AG20443 (cell line): ENCODE measurements at places on chromosomes 6 and 20.

DNA sequence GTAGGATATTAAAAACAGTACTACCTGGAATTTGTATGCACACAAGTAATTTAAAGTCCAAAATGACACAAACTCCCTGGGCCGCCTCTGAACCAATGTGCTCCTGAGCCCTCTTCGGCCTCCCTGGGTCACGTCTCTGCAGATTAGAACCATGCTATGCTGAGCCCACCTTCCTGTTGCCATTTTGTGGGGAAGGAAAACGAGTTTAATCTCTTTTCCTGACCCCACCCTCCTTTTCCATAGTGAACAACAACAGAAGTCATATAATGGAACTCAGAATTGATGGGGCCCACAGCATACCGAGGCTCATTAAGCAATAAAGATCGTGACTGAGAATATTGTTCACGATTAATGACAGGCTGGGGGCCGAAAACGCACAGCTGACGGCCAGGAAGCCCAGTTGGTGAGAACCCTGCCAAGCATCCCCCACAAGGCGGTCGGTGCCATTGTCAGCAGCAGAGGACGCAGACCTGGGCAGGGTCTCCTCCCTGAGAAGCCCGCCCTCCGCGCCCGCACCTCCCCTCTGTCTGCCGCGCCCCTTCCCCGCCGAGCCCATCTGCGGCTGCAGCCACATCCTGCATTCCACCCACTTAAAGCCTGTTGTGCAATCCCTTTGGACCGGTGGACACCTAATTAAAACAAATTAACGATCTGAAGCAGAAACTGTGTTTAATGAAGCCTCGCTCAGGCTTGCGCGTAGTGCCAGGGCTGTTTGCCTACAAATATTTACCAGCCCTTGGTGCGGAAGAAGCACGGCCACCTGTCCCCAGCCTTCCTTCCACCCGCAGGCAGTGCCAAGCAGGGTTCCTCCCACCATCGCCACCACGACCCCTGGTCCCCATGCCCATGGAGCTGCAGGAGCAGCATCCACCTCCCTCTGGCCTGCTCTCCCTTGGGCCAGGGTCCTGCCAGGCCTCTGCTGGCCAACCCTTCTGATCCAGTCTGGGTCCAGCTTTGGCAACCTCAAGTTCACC, 68.1 kb downstream of the DLL1 start:
- no peak for DNase-seq

DNA sequence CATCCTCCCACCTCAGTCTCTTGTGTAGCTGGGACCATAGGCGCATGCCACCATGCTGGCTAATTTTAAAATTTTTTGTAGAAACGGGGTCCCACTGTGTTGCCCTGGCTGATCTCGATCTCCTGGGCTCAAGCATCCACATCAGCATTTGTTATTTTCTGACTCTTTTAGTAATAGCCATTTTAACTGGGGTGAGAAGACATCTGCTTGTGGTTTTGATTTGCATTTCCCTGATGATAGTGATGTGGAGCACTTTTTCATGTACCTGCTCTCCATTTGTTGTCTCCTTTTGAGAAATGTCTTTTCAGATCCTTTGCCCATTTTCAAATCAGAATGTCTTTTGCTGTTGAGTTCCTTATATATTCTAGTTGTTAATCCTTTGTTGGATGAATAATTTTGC, 22.2 kb upstream of the TULP4 start:
- DNase-seq: no peak

- peak; percentile 21 for DNase-seq
These were observed 92.9 kb downstream of the TFAP2C start for GRCh38 chr20:56722042-56722441.

- peak; percentile 58 for DNase-seq
These were observed 180.0 kb upstream of the RREB1 start for GRCh38 chr6:6927521-6928361.

- peak; percentile 86 for DNase-seq
These were observed 13.5 kb upstream of the ZNF391 start for GRCh38 chr6:27374824-27375612.

DNA sequence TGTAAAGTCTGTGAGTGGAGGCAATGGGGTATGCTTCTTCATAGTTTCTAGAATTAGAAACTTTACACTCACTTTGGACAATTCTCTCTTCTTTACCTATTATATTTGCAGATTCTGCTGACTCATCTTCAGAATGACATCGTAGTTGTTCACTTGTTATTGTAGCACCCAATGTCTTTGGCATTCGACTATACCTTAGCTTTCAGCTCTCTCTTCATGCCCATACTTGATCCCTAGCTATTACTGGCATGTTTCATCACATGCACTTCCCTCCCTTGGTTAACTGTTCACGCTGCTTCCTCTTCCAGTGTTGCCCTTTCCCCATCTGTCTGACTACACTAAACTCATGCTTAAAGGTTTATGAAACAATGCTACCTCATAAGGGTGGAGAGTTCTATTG, 298.1 kb upstream of the TCF21 start:
- no peak for DNase-seq

DNA sequence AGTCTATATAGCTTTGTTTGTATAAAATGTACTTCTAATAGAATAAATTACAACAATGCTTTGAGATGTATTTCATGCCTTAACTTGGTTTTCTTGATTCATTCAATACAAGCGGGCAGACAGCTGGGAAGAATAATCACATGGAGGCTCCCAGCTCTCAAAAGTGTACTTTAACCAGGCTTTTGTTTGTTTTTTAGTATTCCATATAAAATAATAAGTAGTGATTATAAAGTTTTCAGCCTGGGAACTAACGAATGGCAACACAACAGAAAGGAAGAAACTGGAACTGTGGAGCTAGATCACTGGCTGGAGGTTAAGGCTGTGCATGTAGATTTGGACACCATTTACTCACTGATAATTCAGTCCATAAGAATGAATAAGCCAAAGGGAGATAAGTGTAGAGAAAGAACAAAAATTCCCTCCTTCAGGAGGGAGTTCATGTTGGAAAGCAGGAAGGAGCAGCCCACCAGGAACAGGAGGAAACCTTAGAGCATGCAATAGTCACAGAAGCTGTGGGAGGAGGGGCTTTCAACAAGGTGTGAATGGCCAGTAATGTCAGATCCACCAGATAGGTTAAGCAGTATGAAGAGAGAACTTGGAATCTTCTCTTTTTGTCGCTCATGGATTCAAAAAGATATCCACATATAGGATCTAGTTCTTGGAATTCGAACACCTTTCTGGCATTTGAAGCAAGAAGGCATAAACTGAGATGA, 41.2 kb upstream of the SLC35D3 start:
- no peak for DNase-seq

DNA sequence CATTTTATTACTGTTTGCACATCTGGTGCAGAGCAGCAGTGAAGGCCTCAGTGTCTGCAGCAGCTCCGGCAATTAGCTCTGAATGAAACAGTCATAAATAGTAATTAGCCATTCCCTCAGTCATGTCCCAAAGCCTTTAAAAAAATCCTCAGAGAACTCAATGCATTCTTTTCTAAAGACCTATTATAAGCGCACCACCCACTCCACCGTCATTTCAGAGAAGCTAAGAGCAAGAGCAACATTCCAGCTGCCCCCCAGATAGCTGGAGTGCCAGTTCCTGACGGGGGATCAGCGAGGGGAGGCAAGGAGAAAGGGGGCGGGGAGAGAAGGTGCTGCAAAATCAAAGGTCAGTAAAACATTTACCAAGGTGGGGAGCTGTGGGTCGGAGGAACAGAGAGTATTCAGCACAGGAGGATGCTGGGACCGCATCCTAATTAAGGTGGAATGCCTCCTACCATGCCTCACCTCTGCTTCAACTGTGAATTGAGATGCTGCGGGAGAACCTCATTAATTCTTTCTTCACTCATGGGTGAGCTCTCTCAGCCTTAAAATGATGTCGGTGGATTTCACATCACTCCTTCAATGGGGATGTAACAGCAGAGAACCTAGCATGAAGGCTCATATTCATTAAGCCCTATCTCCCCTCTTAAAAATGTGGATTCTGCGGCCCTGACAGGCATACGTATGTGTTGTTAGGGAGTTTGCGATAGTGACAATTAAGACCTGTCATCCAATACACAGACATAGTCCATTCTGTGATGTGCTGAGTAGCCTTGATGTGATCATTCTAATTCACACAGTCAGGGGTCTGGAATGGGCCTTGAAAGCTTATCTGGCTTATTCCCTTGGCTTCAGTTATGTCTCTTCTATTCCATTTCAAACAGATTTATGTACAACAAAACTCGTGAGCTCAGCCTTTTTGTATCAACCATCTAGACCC, 469.5 kb upstream of the NRSN1 start:
- no peak for DNase-seq

DNA sequence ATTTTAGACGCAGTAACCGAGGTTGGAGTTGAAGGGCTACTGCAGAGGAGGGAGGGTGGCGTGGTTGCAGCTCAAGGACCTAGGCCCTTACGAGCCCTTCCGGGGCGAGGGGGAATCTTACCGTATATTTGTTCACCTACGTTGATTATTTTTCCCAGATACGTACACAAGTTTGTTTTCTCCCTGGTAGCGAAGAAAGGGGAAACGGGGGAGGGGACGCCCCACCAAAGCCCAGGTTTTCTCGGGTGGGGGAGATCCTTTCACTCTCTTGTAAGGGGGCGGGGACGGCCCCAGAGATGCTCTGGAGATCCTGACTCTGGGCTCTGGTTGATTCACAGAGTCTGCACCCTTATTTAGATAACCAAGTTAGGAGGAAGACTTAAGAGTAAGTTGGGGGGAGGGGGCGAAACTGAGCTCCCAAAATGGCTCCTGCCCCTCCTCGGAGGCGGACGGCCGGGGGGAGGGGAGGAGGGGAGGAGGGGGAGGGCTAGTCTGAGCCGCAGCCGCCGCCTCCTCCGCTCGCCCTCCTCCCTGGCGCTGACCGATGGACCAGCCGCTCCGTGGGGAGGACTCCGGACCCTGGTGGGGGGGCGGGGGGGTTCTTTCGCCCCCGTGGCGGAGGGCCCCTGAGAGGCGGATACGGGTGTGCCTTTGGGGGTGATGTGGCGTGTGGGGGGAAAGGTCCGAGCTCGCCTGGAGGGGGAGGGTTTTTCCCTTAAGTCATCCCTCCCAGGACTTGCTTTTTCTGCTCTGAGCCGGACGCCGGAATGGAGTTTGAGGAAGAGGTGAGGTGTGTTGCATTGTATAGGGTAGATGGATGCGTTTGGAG, 2.2 kb downstream of the BRD2 start:
- DNase-seq: peak; percentile 79

GRCh38 chr6:13715444-13715883, 3.8 kb upstream of the RANBP9 start:
- DNase-seq: no peak

DNA sequence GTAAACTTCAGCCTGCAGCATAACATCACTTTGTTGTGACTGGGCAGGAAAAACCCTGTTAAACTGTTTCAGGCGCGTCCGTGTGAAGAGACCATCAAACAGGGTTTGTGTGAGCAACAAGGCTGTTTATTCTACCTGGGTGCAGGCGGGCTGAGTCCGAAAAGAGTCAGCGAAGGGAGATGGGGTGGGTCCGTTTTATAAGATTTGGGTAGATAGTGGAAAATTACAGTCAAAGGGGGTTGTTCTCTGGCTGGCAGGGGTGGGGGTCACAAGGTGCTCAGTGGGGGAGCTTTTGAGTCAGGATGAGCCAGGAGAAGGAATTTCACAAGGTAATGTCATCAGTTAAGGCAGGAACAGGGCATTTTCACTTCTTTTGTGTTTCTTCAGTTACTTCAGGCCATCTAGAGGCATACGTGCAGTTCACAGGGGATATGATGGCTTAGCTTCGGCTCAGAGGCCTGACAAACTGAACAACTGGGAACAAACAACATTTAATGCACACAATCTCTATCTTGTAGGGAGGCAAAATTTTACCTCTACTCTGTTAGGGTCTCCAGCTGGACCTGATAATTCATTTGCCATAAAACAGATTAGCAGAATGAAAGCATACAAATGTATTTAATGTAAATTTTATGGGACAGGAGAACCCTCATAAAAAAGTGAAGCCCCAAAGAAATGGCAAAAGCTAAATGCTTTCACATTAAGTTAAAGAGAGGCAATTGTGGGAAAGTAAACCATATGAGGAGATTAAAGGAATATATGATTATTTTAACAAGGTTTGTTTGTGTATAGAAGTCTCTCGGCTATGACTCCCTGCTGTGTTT, 58.3 kb upstream of the HFE start:
- DNase-seq: no peak

DNA sequence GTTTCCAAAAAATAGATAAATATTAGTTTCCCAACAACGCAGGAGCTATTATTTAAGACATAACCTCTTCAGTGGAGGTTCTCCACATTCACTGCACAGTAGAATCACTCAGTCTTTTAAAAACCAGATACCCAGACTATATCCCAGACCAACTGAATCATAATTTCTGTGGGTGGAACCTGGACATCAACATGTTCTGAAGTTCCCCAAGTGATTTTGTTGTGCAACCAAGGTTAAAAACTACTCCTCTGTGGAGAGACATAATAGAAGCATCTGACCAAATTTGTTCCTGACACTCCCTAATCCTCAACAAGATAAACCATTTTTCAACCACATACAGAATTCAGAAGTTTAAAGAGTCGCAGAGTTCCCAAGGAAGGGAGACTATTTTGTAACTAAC, 42.3 kb downstream of the STK38 start:
- peak; percentile 26 for DNase-seq

DNA sequence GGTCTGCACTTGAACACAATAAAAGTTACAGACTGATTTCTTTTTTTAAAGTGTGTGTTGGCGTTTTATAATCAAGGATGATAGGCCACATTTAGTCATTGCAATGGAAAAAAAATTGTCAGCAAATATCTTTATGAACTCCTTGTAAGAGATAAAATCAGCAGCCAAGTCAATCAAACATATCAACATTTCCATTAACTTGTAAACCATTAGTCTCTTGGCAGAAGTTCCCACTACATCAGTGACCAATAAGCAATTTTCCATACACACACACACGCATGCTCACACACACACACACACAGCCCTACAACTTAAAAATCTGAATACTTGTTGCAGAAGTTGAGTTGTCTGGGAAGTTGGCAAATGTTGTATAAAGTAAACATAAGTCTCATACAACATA, 315.9 kb upstream of the KCNQ5 start:
- DNase-seq: no peak

- DNase-seq: no peak
These were observed 338.4 kb upstream of the CITED2 start for GRCh38 chr6:139712830-139713229.

- DNase-seq: no peak
These were observed 36.7 kb downstream of the INSM1 start for GRCh38 chr20:20404633-20405032.

- no peak for DNase-seq
These were observed 774.5 kb downstream of the DHX35 start for GRCh38 chr20:39736434-39737327.

- no peak for DNase-seq
These were observed 54.9 kb downstream of the TENT5A start for GRCh38 chr6:81697559-81697958.

DNA sequence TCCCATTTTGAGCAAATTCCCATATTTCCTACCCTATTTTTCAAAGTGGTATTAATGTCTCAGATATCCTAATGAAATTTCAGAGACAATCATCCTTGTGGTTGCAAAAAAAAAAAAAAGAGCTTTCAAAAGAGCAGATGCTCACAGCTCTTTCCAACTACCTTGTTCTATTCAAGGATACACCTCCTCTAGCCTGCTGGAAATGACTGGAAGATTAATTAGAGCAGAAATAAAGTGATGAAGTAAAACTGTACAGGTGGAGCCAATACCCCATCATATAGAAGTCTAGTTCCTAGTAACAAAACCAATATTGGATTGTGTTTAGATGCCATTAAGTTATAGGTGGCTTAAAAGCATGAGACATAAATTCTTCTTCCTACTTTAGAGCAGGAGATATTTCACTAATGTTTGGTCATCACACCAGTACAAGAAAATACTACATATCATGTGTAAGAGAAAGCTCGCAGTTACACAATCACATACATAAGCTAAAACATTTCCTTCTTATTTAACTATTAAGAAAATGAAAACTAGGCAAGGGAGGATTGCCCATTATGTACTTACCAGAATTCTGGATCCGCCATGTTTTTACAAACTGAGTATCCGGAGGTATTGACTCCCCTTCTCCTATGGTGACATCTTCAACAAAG, 42.4 kb downstream of the ILRUN start:
- no peak for DNase-seq
